Activated CD4-positive, CD25-positive, alpha-beta regulatory T cell (primary cell): ENCODE measurements at places on chromosomes 3 and 15.

DNA sequence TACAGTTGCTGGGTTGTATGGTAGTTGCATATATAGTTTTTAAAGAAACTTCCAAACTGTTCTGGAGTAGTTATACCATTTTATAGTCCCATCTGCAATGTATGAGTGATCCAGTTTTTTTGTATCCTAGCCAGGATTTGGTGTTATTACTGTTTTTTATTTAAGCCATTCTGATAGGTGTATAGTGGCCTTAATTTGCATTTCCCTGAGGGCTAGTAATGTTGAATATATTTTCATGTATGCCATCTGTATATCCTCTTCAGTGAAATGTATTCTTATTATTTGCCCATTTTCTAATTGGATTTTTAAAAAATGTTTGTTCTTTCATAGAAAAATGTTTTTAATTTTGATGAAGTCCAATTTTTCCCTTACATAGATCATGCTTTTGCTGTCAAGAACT lies 29.2 kb downstream of the PXK start:
- DNase-seq = no peak

GRCh38 chr15:90294601-90295269 lies 29.3 kb downstream of the NGRN start:
- no peak for DNase-seq

DNA sequence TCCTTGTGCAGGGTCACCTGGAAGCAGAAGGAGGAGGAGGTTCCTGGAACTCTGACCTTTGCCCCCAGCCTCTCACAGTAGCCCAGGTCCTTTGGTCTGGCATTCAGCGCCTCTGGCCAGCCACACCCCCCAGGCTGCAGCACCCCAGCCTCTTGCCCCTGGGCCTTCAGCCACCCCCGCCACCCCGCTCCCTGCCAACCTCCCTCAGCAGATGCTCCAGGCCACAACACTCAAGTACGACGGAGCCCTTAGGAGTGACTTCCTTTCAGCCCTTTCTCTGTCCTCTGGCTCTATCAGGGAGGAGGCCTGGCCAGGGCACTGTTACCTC lies 45.2 kb downstream of the GRIP2 start:
- DNase-seq = no peak

GRCh38 chr3:53023072-53023823 lies 22.6 kb downstream of the SFMBT1 start:
- no peak for DNase-seq

GRCh38 chr15:57706405-57707209 lies at the start of gene POLR2M:
TSS of gene POLR2M (plus strand) at chr15:57706714. CDS start at chr15:57706843, 129 bp downstream.
- peak; percentile 75 for DNase-seq

GRCh38 chr3:42102571-42102970 lies 11.4 kb downstream of the TRAK1 start:
- DNase-seq = no peak

DNA sequence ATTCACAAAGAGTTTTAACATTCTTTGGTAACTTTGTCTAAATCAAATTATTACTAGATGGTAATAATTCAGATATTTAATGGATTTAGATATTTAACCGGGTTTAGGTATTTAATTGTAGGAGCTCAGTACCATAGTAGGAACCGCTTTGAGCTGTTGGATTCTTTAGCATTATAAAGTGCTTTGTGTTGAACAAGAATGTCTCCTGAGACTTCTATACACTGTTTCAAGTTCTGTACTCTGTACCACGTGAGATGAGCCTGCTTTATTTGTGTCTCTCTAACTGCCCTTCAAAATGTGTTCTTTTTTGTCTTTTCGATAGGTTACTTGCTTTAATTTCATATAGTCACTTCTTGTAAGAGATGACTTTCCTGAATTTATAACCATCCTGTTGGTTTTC lies 36.0 kb downstream of the ZFAND6 start:
- no peak for DNase-seq

DNA sequence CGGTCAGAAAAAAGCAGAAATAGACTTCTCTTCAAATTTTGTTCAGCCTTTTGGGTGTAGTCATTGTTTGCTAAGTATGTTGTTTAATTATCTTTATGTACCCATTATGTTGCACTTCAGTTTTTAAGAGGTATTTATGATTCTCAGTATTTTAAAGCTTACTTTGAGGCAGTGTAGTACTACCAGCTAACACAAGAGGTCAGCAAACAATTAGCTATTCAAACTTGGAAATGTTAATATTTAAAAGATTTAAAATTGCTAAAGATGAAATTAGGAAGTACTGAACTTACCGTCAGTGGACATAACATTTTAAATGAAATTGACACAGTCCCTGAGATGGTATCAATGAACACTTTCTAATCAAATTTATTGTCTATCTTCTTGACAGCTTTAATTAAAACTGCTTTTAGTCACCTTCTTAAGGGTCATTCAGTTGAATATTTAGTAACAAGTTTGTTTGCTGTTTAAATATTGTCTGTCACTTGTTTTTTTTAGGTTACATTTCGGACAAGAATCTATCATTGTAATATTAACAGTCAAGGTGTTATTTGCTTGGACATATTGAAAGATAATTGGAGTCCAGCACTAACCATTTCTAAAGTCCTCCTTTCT lies 28.1 kb downstream of the NKIRAS1 start:
- DNase-seq = no peak

- no peak for DNase-seq
These were observed 164.0 kb upstream of the TBL1XR1 start for GRCh38 chr3:177361081-177361938.

DNA sequence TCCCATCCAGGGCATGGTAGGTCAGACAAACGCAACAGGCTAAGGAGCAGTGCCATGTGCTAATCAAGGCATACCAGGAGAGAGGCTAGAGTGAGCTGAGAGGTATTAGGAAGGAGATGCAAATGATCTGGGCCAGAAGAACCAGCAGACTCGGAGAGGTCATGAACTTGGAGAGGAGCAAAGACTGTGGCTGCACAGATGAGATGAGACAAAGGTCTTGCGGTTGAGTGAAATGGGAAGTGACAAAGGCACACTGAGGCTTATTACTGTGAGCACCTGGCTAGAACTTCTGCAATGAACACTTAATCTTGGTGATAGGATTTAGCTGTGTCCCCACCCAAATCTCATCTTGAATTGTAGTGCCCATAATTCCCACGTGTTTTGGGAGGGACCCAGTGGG lies 380.2 kb downstream of the ULK4 start:
- no peak for DNase-seq

DNA sequence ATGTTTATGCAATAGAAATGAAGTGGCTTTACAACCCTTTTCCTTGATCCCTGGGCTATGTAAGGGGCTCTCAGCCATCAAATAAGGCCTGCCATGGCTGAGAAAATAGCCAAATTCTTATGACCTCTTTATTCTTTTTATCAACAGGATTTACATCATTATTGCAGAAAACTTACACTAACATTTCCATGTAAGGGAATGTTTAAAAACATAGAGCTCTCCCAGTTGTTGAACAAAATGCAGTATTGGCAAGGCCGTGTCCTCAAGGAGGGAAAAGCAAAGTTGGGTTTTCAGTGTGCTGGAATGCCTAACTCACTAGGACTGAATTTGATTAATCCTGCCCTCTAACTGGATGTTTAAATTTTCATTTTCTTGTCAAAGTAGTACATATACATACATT lies 22.3 kb downstream of the NR2C2 start:
- DNase-seq = no peak

DNA sequence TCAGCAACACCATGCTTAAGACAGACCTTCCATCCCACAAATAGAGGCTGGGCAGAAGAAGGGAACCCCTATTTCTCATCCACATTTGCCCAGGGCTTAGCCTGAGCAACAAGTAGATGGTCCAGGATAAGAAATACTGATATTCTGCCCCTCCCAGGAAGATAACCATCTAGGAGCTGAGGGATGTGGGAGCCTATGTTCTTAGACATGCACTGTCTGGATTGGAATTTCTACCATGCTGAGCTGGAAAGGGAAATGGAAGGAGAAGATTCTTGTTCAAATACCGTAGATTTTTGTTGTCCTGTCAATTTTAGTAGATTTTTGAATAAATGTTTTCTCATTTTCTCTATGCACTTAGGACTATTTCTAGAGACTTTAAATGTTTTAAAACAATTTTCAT lies 450.7 kb upstream of the SEMA6D start:
- DNase-seq = no peak

- no peak for DNase-seq
These were observed 32.5 kb downstream of the PLXNA1 start for GRCh38 chr3:127015282-127016042.

- no peak for DNase-seq
These were observed 119.4 kb downstream of the NUP210 start for GRCh38 chr3:13300546-13301285.

DNA sequence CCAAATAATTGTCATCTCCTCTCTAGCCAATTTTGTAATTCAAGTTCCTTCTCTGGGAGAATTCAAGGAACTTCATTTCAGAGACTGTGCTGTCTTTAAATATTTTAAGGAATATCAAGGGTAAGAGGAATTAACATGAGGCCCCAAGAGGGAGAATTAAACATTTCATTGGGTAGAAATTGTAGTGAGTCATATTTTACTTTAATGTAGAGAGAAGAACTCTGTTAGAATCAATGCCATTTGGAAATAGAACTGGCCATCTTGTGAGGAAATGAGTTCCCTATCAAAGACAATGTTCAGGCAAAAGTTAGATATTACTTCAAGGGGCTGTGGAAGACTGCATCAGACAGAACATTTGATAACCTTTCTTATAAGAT lies 43.5 kb upstream of the TP63 start:
- no peak for DNase-seq

- peak; percentile 11 for DNase-seq
These were observed 51.7 kb downstream of the ARNT2 start for GRCh38 chr15:80455668-80456442.

DNA sequence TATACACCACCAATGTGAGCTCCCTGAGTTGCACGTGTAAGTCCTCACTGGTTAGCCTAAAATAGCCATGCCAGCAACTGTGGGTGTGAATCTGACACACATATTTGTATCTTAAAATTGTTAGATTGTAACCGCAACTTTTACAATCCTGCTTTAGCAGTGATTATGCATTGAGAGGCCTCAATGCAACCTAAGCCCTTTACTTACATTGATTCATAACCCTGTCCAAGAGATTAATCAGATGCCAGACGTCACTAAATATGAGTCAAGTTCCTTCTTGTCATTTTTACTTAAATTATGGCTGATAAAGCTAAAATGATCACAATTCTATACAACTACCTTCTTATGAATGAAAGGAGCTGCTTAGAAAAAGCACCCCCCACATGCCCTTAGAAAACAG lies 46.9 kb downstream of the IL17RD start:
- no peak for DNase-seq
